ENCODE measurements at places on chromosomes 5 and 9.
A peak's percentile ranks its signal among the peaks of the same experiment; 100 is the strongest.

GRCh38 chr9:36997414-36997813 lies 36.7 kb downstream of the PAX5 start:
- DNase-seq, result no peak

DNA sequence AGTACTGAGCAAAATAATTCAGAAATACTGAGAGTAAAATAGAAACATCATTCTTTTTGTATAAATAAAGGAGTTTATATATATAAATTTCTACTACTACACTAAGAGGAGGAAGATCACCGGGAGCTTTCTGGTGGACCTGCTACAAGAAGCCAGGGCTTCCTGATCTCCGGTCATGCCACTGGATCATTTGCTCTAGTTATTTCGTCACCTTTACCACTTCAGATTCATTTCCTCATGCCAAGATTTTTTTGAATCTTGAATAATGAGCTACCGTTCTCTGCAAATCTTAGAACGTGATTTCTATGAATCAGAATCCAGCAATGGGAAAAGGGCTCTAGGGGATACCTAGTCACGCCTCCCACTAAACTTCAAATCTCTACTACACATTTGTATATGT lies 51.9 kb upstream of the TBC1D9B start:
- no peak for DNase-seq

DNA sequence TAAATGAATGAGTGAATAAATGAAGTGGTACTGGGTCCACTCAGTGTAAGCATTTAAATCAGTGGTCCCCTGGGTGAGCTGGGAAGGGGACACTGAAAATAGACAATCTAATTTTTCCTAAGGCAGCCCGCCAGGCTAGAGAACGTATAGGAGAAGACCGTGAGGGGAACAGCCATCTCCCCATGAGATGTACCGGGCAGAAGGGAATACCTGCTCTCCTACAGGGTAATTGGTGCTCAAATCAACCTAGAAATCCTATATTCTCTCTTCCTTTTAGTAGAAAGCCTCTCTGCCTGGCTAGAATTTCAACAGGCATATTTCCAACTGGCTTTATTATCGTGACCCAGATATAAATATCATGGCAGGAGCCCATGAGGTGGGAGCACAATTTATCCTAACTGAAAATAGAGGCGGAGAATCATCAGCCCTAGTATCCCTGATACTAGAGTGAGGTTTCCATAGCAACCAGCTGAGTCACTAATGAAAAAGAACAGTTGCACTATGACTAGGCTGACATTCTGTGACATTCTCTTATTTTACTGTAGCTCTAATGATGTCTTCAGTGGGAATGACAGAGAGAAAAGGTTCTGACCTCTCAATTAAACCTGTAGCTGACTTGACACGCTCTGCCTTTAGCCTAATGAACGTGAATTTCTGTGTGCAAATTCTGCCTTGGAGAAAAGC lies 96.5 kb upstream of the CAST start:
- DNase-seq, result peak; percentile 28

DNA sequence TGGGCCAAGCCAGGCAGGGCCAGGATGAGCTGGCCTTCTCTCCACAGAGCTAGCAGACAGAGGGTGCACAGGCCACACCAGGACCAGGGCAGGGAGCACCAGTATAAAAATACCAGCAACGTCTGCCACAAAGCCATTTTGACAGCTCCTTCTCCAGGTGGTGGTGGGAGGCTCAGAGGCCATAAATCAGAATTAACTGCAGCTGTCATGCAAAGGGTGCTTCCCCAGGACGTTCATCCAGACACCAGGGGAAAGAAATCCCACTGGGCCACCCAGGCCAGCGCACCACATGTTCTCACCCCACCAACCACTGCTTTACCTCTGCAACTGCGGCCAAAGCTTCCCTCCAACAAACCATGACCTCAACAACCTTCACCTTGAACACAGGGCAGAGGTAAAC lies 403.7 kb upstream of the TRPC7 start:
- DNase-seq, result no peak

DNA sequence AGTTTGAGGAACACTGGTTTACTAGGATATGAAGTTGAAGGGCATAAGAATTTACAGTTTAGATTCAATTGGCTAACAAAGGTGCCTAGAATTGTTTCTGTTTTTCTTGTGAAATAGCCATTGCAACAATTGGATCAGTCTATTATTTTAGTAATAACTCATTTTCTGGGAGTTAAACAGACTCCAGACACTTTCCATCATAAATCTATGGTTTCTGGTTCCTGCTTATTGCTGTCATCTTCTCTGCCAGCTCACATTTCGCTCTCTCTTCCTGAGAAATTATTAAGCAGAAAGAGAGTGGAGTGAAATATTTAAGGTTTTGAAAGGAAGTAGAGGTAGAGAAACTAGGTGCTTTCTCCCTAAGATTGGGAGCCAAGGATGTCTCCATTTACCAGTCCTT lies 165.1 kb upstream of the PRR16 start:
- DNase-seq, result no peak

GRCh38 chr9:35691334-35691650 lies 1.6 kb upstream of the TPM2 start:
- DNase-seq, result no peak

DNA sequence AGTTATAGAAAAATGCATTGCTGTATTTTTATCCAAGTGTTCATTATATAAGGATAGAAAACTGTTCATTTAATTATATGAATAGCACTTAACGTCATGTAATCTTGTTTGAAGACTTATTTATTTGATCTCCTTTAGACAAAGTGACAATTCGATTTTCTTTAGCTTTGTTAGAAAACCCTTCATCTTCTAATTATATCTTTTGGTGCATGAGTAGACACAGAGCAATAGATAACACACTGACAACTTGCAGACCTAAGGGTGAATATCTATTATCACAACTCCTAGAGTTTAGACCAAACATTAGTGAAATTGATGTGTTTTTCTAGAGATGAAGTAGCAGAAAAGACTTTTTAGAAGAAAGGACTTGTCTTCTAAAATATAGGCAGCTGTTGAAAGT lies 446.4 kb upstream of the SEMA6A start:
- DNase-seq, result no peak

DNA sequence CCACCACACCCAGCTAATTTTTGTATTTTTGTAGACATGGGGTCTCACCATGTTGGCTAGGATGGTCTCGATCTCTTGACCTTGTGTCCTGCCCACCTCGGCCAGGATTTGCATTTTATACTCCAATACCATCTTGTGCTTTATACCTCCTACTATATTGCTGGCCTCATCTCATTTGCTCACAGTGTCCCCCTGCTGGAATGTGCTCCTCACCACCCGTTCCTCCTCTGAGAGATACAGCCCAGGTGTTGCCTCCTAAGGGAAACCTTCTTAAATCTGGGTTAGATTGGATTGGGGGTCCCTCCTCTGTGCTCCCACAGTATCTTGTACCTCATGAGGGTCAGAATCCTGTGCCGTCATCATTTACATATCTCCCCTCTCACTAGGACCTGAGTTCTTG lies 131.7 kb downstream of the PAPPA start:
- no peak for DNase-seq

DNA sequence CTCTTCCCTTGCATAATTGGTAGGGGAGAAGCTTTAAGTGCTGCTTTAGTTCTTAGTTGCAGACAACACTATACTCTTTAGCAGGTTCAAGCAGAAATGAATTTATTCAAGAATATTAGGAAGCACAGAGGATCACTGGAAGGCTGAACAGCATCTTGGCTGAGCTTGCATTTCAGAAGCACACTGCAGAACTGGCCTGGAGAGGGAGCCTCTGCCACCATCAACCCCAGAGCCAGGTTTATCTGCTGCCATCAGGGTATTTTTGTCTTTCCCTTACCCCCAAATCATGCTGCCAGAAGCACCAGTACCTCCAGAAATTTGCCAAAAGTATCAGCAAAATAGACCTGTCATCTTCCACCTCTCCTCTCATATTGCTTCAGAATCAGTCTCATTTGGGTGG lies 440.7 kb downstream of the DMAC1 start:
- no peak for DNase-seq

GRCh38 chr5:146962801-146963355 lies 84.3 kb upstream of the PPP2R2B start:
- DNase-seq, result no peak

DNA sequence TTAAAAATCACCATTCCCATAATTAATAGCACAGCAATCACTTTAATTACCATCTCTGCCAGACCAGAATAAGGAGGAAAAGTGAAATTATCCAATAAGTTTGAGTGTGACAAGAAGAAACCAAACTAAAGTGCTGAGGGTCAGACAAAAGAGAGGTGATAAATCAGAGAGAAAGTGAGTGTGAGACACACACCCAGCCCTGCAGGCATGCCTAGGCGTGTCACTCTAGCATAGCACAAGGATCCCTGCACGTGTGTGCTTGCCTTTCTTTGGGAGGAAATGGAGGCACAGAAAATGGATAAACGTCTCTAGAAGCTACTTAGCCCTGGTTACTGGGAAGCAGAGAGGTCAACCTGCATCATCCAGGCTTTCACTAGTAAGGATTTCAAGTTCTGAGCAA lies 56.2 kb downstream of the SEMA6A start:
- no peak for DNase-seq

DNA sequence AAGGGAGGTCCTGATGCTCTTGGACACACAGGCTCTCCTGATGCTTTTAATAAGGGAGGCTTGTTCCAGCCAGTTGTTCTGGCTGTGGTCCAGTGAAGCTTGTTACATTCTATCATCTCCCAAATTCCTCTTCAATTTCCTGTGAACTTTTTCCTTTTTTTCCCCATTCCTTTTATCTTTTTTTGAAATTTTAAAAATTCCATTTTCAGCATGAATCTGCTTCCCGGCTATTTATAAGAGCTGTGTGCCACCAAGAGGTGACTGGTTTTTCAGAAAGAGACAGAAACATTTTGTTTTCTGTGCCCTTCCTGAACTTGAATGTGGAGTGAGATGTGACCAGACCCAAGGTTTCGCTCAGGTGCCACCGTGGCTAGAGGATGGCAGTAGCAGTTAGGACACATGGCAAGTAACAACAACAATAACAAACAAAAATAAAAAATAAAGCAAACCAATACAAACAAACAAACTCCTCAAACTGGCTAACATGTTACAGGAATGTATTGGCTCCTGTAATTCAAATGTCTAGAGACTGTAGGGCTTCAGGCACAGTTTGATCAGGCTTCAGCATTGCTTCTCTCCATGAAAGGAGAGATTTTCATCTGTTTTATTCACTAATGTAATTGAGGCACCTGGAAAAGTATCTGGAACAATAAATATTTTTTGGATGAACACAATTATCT lies 121.1 kb downstream of the BOD1 start:
- DNase-seq, result no peak

DNA sequence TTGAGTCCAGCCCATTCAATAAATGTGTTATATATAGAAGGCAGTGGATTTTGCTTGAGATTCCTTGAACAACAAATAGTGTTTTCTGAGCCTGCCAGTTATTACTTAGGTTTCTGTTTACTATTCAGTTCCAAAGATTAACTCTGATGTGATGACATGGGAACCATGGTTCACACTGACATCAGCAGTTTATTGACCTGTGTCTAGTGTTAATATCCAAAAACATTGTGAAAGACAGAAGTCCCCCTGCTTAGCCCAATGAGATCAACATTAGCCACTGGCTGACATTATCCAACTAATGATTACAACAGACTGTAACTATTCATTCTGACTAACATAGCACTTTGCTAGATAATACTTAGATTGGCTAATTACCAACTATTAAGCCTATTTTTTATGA lies 14.9 kb downstream of the APBA1 start:
- DNase-seq, result no peak

DNA sequence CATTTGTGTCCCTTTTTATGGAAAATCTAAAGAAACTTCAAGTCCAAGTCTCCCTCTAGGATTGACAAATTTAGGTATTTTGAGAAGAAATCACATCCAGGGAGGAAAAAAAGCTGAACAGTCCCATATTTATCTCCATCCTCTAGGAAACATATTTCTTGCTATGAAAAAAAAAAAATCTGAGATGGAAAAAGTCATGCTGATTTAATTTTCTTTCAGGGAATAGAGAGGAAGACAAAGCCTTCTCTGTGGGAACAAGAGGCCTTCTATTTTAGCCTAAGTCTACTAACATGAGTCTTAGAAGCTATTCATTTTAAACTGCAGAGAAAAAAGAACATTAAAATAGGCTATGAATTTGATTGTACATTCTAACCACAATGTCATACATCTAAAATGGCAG lies 63.1 kb upstream of the CDK5RAP2 start:
- DNase-seq, result no peak

GRCh38 chr9:136665704-136666371 lies 3.1 kb downstream of the EGFL7 start:
- DNase-seq, result no peak

GRCh38 chr9:88767504-88767790 lies 223.8 kb upstream of the S1PR3 start:
- no peak for DNase-seq

GRCh38 chr9:79583952-79584654 lies 12.3 kb downstream of the TLE4 start:
- no peak for DNase-seq

DNA sequence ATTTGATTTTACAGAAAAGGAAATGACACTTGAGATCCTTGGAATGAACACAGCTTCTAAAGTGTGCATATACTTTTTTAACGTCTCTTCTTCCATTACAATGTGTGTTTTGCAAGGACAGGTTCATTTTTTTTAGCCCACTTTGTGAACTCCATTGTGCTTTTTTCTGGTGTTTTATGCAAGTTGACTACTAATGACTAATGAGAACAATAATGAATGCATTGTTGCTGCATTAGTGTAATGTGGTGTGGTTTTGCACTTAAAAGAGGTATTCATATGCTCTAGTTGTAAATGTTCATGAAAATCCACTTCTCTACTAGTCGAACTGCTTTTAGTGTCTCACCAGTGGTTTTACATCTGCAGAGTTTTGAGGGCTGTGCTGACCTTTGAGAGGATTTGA lies 93.6 kb downstream of the UHRF2 start:
- DNase-seq, result no peak

DNA sequence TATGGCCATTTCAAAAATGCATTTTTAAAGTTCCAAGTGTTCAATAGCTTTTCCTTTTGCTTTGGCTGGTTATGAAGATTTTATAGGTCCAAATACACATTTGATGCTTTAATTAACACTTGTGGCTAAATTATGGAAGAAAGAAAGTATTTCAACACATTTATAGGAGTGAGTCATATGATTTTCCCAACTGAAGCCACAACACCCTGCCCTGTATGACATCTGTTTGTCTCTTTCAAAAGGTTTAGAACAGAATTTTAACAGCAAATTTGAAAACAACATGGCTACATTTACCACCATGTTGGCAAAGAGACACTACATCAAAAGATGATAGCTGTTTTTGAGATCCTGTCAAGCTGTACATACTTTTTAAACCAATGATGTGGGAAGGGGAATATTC lies 99.4 kb downstream of the TMEM174 start:
- no peak for DNase-seq

- no peak for DNase-seq
Observed at GRCh38 chr9:19148187-19148586, 20.9 kb upstream of the PLIN2 start.

GRCh38 chr9:32782476-32783167 lies 718 bp upstream of the TMEM215 start:
- no peak for DNase-seq

DNA sequence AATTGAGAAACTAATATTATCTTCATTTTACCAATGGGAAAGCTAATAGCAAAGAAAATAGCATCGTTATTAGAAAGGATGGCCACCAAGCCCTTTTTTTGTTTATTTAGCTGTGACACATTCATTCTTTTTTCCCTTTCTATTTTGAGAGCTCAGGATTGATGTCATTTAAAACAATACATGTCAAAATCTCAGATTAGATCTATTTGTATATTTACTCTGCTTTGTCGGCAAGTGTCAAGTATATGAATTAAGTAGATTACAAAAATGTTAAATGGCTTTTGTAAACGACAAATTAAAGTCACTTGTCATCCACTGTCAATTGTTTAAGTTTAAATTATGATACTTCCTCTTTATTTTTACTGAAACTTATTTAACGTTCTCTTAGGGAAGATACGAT lies 118.9 kb downstream of the PAM start:
- peak; percentile 31 for DNase-seq

All from NCI-H1417 treated with DMSO at 0.1 percent for 48 hours (cell line).